ENCODE measurements at places on chromosomes 4 and X.
A peak's percentile ranks its signal among the peaks of the same experiment; 100 is the strongest.

DNA sequence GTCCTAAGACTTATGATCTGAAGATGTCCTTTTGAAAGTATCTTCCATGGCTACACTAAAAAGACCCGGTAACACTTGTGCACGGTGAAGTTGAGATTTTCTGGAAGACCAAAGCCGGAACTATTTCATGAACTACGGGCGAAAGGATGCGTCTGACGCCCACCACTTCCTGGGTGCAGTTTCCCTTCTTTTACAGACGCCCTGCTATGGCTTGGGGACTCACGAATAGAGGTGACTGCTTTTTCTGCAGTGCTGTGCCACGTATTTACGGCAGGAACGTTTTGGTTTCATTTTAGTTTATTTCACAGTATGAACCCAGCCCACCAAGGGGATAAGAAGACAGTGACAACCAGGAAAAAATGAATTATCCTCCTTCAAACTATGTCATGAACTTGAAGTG, 180.4 kb downstream of the AFAP1 start:
- DNase-seq, result no peak

DNA sequence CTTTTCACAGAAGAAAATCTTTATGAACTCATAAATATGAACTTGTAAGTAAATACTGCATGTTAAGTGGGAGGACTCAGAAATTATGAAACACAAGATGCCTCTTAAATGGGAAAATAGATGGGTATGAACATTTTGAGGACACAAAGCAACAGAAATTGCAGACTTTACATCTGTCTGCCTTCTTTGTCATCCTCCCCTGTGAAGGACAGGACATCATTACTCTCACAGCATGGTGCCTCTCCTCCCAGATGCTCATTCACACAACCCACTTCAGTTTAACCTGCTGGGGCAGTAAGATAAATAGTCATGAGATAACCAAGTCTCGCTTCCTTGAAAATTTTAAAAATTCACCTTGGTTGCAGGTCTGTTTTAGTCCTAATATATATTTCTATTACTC, 144.5 kb downstream of the APBB2 start:
- DNase-seq, result no peak

- no peak for DNase-seq
These were observed 1.4 kb downstream of the UBA6 start for GRCh38 chr4:67699603-67700002.

DNA sequence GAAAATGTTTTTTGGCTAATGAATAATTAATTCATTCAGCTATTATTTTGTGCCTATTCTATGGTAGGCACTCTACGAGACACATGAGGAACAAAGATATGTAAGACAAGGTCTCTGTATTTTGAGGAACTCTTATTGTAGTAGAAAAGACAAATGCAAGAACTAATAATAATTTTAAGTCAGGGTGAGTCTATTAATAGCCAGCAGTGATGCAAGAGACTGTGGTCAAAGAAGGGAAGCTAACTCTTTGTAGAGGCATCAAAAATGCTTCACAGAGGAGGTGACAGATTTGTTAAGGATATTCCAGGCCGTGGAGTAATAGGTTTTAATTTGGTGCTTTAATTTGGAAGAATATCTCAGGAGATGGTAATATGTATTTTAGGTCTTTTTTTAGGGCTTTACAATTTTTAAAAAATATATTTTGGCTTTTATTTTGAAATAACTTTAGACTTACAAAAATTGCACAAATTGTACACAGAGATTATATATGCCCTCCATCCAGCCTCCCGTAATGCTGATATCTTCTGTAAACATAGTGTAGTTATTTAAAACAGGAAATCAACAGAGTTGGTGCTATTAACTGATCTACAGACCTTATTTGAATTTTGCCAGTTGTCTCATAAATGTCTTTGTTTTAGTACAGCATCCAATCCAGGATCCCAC, 48.1 kb downstream of the DCLK2 start:
- DNase-seq, result no peak

DNA sequence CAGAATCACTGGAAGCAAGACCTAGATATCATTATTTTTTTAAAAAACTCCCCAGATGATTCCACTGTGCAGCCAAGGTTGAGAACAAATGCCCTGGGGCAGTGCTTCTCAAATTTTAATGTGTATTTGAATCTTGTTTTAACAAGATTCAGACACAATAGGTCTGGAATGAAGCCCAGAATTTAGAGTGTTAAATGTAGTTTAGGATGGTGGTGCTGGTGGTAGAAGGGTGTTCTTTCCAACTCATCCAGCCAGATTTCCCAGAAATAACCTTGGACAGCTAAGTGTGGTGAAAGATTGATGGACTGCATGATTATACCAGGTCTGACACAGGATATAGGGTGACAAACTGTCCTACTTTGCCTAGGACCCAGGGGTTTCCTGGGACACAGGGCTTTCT, 120.1 kb upstream of the MED14 start:
- no peak for DNase-seq

DNA sequence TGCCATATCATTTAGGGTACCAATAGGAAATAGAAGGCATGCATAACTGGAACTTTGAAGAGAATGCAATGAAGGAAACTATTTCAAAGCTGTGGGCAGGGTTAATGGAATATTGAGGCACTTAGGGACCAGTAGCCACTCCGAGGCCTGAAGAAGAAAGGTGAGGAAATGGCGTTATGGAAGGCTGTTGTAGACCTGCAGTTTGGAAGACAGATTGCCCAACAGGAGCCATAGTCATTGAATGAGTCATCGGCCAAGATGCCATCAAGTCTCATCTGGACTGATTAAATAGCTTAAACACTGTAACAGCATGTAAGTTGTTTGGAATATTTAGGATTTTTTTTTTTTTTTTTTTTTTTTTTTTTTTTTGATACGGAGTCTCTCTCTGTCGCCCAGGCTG, 11.6 kb downstream of the CXCL13 start:
- no peak for DNase-seq

GRCh38 chr4:13633671-13634070, 6.1 kb upstream of the BOD1L1 start:
- DNase-seq, result no peak

GRCh38 chrX:31240982-31241381, 169.1 kb upstream of the FTHL17 start:
- DNase-seq, result no peak

DNA sequence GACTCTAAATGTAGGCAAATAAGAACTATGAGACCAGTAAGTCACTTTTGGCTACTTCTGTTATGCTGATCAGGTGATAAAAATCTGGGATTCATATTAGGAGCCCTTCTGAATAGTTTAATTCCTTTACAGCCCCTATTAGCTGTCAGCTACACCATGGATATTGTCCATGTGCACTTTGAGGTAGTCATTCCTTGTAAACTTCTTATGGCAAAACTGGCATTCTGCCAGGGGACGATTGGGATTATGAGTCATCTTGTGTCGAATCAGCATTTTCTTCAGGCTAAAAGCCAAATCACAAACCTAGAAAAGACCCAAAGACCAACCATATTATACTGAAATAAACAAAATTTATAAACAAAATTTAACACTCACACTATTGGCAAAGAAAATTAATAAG, 227.6 kb downstream of the PRDM5 start:
- DNase-seq, result peak; percentile 34

DNA sequence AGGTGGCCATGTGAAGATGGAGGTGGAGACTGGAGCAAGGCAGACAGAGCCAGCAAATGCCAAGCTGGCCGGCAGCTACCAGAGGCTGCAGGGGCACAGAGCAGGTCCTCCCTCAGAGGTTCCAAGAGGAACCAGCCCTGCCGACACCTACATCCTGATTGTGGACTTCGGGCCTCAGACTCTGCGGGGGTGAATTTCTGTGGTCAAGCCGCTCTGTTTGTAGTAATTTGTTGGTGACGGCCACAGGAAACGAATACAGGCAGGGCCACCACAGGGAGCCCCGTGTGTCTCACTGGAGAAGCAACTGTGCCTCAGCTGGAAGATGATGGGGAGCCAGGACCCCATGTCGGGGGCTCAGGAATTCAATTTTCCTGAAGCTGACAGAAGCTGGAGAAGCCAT, 28.3 kb downstream of the ZFYVE28 start:
- peak; percentile 29 for DNase-seq

DNA sequence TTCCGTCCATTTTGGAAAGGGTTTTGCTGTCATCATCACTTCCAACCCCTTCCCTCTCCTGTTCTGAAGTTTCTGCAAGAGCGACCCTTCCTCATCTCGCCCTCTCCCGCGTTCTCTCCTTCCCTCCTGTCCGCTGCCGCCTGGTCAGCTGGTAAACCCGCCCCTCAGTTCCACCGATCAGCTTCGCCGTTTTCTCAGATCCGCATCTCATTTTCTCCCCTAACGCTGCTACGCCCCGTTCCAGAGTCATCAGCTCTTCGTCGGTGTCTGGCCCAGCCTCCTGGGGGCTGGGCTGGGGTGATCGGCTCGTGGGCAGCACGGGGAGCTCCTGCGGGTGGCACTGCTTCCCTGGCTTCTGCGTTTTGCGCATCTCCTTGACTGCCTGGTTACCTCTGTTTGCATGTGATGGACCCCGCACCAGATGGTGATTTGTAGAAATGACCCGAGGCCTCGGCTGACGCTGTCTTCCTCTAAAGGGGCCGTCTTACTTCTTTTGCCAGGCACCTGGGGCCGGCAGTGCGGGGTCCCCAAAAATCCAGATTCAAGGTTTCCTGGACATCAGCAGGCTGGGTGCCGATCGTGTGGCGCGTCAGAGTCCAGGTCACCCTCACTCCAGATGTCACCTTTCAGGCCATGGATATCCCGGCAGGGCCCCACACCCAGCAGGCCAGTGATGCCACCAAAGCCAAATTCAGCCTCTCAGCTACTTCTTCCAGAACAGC, 13.4 kb downstream of the CTBP1 start:
- no peak for DNase-seq
